ENCODE measurements at places on chromosomes 2 and 18.

DNA sequence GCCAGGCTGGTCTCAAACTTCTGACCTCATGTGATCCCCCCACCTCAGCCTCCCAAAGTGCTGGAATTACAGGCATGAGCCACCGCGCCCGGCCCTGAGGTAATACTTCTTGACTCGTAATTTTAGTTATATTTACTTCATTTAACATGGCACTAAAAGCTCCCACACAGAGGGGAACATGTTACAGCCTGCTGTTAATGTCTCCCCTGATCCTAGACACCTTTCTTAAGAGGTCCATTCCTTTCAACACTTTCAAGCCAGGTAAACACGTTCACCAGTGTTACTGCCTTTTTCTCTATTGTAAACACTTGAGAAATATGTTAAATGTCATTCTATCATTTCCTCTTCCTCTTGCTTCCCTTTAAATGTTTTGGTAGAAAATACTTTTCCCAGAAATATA is 161.4 kb downstream of the METTL4 start:
- DNase-seq, result no peak

DNA sequence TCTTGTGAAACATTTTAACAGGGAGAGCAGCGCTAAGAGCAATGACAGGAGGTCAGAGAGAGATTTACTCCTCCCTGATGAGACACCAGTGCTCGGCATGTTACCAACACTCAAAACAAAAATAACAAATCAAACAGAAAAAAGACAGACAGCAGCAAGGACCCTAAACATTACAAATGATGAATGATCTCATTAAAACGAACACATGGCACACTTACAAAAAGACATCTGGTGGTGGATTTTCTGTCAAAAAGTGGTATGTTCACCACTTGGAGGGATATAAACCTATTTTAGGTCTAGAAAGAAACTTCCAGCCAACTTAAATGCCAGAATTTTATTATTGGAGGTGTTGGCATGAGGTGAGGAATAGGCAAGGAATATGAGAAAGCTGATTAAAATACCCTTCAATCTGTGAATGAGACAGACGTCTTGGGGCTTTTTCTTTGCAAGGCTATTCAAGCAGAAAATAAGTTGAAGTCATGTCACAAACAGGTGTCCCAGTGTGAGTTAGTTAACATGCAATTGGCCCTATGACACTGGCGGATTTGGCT is 112.8 kb downstream of the PRELID3A start:
- DNase-seq, result no peak

- DNase-seq, result no peak
Measured at GRCh38 chr2:232540441-232541041, 1.0 kb downstream of the CHRNG start.

GRCh38 chr2:133952420-133952819 is 301.5 kb upstream of the MGAT5 start:
- DNase-seq, result no peak

- DNase-seq, result no peak
Measured at GRCh38 chr18:9866627-9867026, 19.1 kb upstream of the TXNDC2 start.

DNA sequence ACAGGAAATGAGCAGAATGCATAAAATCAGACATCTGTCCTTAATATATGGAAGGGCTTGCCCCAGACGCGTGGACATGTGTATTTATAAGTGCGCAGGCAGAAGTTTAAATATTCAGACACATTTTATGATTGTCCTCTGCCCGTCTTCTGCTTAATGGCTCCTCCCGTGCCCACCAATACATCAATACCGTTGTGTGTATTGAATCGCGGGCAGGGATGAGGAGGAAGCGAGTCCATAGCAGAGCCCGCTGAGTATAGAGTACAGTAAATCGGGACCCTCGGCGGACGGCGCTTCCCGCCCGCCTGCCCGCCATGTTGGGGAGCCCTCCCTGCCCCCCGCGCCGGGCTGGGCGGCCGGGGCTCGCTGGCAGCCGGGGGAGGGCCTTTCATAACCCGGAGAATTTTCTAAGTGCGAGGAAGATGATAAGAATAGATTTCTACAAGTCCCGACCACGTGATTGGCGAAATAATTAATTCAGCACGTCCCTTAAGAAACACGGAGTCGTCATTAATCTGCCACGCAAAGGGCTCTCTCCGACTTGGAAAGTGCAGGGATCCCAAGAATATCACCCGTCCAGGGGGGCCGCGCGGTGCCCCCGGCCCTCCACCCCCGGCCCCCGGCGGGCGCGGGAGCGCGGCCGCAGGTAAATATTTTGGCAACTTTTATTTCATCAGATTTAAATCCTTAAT is at the start of gene HOXD3:
HOXD3 (plus strand) TSS at position 501 of the 692 bp plus-strand sequence. CDS start 11,808 bp downstream, outside the sequence.
- DNase-seq, result no peak

Measured in occipital lobe (tissue), 3 donors.